OCI-LY7 (cell line): ENCODE measurements at places on chromosomes 6 and 20.

DNA sequence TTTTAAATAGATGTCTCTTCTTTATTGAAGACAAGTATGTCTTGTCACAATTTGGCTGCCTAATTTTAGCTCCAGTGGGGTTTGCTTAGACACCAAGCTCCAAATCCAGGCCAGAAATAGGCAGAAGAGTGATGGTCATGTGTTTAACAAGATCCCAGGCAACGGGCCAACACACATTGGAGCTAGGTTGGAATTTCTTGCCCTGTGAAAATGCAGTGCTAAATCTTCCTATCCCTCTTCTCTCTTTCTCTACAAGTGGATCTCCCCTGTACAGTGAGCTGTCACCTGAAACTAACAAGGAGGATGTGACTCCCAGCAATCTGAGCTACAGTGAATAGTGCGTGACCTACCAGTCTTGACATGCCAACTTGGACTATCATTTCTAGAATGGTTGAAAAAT is 65.3 kb upstream of the VGLL2 start:
- no peak for DNase-seq

DNA sequence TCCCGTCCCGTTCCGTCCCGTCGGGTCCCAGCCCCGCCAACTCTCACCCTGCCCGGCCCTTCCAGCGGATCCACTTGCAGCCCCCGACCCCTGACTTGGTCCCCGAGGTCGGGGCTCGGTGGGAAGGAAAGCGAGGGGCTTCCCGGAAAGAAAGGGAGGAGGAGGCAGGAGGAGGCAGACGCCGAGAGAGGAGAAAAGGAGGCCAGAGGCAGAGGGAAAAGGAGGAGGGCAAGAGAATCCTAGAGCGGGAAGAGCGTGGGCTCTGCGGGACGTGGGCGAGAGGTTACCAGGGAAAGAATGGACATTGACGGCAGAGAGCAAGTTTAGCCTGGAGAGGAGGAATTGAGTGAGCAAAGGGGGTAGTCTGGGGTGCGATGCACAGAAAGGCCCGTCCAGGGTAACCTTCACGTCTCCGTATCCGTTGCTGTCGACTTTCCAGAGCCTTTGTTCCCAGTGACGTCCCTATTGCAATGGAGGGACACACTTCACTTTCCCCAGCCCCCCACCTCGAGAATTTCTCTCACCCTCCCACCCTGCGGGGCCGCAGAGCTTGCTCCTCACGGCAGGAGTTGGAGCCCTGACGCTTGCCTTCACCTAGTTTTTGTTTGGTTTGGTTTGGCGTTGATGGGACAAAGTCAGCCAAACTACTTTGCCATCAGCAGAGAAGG is 477 bp upstream of the MOXD1 start:
- DNase-seq, result no peak

DNA sequence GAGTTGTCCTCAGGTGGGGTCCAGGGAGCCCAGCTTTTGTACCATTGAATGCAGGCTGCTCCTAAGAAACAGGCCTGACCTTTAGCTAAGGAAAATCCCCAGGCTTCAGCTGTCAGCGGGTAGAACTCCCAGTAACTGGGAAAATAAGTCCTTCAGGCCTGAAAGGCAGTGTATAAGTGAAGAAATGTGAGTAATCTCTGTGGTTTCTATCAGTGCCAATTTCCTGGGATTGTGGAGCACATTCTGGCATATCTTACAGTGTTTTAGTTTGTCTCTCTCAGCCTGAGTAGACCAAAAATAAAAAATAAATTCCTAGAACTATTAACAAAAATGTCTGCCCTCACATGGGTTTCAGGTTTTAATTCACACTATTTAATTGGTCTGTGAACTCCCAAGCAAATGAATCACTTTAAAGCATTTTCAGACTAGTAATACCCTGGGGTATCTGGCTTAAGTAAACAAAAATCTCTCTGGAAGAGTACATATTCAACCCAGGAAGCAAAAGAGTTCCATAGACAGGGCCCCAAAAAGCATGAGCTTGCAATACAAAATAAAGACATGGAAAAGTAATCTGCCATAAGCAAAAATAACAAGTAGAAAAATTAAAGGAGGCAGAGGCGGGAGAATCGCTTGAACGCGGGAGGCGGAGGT is 566.2 kb upstream of the NOX3 start:
- DNase-seq, result no peak

GRCh38 chr20:31990641-31991338 is 19.4 kb upstream of the CCM2L start:
- DNase-seq, result no peak

DNA sequence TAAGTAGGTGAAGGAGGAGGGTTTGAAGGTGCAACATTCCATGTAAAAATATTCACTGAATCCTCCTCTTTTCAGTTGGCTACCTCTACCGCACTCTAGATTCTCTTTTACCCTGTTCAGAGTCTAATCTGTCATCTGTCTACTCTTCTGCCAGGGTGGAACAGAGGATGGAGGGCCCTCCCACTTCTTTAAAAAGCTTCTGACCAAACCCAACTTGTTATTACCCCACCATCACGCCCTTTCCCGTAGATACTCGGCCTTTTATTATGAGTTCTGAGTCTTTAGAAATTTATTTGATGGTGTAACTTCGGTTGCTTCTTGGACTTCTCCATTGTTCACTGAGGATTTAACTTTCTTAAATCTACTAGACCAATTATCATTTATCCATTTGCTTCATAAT is 11.7 kb downstream of the STX11 start:
- no peak for DNase-seq

DNA sequence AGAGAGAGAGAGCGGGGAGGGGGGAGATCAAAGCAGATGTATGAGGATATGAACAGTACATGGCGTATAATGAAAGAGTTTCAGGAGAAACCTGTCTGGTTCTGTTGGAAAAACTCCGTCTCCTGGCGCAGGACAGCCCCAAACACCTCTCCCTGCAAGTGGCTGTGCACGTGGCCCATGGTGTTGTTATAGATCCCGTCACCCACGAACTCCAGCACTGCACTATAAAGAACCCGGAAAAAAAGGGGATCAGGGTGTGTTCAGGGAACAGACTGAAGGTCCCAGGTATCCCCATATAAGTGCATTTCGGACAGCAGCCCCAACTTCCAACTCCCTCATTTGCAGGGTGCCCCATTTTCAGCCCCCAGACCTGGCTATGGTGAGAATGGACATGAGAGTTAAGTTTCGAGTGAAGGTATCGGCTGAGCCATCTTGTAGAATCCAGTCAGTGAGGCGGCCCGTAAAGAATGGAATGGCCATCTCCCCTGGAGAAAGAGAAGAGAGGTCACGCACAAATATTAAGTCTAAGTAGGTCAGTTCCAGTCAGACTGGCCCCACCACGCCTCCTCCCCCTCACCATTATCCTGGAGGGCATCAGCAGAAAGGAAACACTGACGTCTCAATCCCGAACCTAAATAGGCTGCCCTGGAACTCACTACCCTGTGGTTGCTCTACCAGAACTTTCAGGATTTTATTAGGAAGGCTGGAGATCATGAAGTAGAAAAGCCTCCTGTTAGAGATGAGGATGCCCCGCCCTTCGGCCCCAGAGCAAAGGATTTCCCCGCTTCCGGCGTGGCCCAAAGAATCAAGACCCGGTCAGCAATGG is 1.3 kb downstream of the TAP1 start:
- DNase-seq, result no peak

DNA sequence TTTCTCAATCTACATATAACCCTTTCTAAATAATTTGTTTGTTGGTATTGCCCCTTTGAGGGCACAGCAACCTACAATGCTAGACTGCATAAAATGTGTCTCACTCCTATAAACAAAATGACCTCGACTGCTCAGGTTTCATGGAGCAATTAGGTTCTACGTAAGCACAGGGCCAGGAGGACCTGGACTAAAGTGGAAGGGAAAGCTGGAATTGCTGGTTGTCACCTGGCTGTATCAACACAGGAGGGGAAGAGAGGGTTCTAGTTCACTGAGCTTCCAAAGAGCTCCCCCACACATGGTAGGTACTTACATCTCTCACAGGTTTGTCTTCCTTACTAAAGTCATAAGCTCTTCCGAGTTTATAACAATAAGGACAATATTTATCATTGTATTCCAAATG is 51.0 kb downstream of the NCOA6 start:
- DNase-seq, result no peak

GRCh38 chr6:82612475-82613039 is 248.9 kb downstream of the TPBG start:
- no peak for DNase-seq

GRCh38 chr6:129653229-129653628 is 56.7 kb downstream of the ARHGAP18 start:
- DNase-seq, result no peak

DNA sequence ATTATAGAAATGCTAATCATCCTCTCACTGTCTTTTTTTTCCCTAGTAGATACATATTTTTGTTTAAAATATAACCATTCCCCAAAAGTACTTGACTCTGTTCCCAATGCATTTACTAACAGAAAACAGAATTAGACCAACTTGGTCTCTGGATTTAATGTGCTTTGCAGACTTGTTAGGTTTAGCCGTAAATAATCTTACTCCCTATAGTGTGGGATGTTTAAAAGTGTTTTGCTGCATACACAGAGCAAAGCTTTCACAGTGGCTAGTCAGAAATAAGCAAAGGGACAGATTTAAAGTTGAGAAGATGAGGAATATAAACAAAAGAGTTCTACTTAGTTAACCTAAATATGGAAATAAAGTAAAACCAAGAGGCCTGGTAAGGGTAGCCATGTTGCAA is 527.5 kb downstream of the HDGFL1 start:
- no peak for DNase-seq

DNA sequence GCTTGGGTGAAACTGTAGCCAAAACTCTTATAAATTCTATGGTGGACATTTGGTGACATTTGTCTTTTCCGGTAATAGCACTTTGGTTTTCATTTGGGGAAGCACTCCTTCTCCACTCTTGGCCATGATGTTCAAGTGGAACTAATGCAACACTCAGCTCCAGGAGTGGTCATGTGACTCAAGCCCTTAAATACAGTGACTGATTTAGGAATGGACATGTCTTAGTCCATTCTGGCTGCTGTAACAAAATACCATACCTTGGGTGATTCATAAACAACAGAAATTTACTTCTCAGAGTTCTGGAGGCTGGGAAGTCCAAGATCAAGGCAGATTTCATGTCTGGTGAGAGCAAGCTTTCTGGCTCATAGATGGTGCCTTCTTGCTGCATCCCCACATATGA is 10.8 kb upstream of the FKBP1A start:
- no peak for DNase-seq

DNA sequence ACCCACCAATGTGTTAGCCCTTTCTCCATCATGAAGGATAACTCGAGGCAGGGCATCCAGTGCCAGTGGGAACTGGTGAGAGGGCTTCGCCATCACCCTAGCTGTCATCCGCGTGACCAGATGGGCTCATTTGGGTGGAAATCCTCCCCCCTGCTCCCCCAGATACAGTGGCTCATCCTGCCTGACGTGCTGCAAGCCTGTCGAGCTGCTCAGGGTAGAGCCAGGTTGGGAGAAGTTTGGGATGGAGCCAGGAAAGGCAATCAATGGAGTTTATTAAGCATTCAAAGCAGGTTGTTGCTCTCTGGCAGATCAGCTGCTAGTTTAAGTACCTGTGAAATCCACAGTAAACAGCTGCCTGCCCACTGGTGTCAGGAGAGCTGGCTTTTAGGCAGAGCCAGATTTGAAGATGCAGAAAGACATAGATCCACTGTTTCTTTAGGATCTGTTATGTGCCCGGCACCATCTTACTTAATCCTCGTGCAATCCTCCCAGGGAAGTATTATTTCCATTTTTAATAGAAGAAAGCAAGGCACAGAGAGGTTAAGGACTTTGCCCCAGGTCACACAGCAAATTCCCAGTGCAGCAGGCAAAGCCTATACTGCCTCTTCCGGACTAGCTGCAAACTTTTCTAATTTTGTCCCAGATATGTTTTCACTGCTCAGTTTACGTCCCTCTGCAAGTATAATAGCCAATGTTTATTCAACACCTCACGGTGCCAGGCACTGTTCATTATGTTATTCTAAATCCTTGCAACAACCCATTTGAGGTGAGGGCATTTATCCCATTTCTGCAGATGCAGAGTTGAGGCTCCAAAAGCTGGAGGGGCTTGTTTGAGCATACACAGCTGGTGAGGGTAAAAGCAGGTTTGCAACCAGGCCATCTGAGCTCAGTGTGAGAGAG is 54.1 kb upstream of the KCNG1 start:
- no peak for DNase-seq

GRCh38 chr6:124393536-124393935 is 568.7 kb upstream of the RNF217 start:
- DNase-seq, result no peak

DNA sequence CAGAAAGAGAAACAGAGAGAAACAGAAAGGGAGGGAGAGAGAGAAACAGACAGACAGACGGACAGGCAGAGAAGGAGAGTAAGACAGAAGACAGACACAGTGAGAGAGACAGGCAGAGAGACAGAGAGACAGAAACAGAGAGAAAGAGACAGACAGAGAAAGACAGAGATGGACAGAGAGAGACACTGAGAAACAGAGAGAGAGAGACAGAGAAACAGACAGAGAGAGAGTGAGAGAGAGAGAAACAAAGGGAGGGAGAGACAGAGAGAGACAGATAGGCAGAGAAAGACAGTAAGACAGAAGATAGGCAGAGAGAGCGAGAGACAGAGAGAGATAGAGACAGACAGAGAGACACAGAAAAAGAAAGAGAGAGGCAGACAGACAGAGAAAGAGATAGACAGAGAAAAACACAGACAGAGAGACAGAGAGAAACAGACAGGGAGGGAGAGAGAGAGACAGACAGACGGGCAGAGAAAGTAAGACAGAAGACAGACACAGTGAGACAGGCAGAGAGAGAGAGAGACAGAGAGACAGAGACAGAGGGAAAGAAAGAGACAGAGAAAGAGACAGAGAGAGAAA is 753.4 kb upstream of the DEFB115 start:
- DNase-seq, result no peak

- DNase-seq, result no peak
Observed at GRCh38 chr6:105359419-105360370, 43.2 kb downstream of the PREP start.

- DNase-seq, result no peak
Observed at GRCh38 chr6:80321011-80321410, 214.5 kb downstream of the BCKDHB start.

- DNase-seq, result no peak
Observed at GRCh38 chr6:87093651-87094050, 1.3 kb downstream of the CGA start.

DNA sequence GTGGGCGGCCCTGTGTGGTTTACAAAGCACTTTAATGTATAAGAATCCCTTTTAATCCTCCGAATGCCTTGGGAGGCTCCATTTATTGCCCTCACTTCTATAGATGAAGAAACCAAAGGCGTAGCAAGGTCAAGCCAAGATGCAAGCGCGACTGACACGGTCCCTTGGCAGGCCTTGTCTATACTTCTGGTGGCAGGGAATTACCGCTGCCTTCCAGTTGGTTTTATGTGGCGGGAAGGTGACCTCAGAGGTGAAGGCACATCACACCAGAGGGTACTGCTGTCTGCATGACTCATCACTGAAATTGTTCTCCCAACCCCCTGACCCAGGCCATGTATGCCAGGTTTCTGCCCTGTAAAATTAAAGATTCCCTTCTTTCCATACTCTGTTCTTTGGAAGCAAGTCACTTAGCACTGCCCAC is 36.1 kb upstream of the NAA20 start:
- DNase-seq, result no peak

- DNase-seq, result no peak
Observed at GRCh38 chr6:12715437-12715836, 1.1 kb upstream of the PHACTR1 start.
